ENCODE measurements at places on chromosomes 1 and 21.

GRCh38 chr1:12275370-12275769, 45.5 kb downstream of the VPS13D start:
- DNase-seq, result peak; percentile 12

DNA sequence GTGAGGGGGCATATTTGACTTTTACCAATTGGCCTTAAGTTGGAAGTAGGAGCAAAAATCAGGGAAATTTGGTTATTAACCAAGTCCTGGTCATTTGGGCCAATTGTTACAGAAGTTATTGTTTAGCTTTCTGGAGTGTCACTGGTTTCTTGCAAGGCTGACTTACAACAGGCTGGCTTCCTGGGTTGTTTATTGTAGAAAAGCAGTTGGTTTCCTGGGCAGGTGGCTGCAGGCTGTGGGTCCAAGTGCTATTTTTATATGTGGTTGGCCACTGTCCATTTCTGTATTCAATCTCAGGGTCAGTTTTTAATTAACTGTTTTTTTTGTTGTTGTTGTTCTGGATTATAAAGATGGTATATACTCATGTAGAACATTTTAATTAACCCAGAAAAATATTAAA, 174.1 kb downstream of the KCNJ6 start:
- DNase-seq, result no peak

GRCh38 chr1:225474439-225474985, 46.7 kb upstream of the LBR start:
- no peak for DNase-seq

- DNase-seq, result no peak
These were observed 25.2 kb downstream of the CLDN14 start for GRCh38 chr21:36454706-36455105.

- DNase-seq, result no peak
These were observed 40.0 kb downstream of the MEF2D start for GRCh38 chr1:156460525-156460924.

GRCh38 chr1:79005945-79006344, 585 bp downstream of the ADGRL4 start:
- no peak for DNase-seq

DNA sequence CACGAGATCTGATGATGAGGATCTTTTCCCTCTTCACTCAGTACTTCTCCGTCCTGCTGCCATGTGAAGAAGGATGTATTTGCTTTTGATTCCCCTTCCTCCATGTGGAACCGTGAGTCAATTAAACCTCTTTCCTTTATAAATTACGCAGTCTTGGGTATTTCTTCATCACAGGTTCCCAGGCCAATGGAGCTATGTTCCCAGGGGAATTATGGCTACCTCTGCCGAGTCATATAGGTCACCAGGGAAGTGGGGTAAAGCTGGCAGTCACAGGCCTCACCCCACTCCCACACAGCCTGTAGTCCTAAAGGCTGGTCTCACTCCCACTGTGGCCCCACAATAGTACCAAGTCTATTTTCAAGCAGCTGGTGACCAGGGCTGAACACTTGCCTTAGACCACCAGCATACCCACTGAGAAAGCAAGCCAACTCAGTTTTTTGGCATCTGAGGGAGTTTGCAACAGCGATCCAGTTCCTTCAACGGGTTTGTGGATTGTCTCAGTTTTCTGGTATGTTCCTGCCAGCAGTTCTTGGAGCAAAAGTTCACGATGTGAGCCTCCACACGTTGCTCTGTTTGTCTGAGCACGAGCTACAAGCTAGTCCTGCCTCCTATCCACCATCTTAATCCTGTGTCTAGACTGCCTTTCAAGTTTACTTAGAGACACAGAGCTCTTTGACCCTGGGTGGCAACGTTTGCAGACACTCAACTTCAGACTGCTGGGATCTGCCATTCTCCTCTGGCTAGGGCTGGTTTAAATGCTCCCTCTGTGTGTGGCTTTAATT, 104.5 kb downstream of the CENPF start:
- DNase-seq, result no peak

- DNase-seq, result no peak
These were observed 18.9 kb upstream of the TMEM54 start for GRCh38 chr1:32919811-32920733.

GRCh38 chr1:156128308-156128653, 13.8 kb downstream of the LMNA start:
- DNase-seq, result no peak

- peak; percentile 58 for DNase-seq
These were observed at the start of gene MOB3C for GRCh38 chr1:46616277-46617107. Gene MOB3C, minus strand, starts transcription at chr1:46616811. Its CDS starts 3,490 bp downstream, at chr1:46613321.

- DNase-seq, result no peak
These were observed 2.2 kb downstream of the SLC19A1 start for GRCh38 chr21:45539796-45540600.

DNA sequence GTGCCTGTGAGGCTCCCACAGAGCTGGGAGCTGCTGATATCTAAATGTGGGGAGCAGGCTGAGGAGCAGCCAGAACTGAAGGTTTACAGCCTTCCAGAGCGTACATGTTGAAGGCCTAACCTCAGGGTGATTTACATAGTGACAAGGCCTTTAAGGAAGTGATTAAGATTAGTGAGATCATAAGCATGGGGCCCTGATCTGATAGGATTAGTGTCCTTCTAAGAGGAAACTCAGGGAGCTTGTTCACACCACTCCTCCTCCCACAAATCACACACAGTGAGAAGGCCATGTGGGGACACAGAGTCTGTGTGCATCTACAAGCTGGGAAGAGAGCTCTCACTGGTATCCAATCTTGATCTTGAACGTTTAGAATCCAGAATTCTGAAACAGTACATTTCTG, 92.3 kb upstream of the NBPF6 start:
- DNase-seq, result no peak

DNA sequence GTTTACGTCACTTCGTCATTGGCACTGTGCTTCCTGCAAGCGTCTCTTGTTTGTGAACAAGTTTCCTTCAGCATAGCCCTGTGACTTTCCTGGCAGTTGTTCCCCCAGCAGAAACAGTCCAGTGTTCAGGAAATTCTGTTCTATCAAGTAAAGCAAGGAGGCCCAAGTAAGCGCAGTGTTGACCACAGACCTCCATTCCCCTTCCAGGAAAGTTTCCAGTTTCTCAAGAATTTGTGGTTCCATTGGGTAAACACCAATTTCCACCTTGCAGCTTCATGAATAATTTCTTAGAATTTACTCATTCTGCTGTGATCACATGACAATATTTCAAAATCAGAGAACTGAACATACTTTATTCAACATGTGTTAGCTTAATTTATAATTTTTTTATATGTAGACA, 88.5 kb upstream of the ETV3 start:
- no peak for DNase-seq

- DNase-seq, result peak; percentile 69
These were observed 15.4 kb downstream of the LMNA start for GRCh38 chr1:156129687-156130577.

GRCh38 chr1:235270625-235271024, 57.4 kb downstream of the ARID4B start:
- DNase-seq, result no peak
